ENCODE measurements at places on chromosomes 7 and 10. TPM values are rescaled to one million over a fixed set of nuclear protein-coding genes. Genes with fewer than 3 reads are reported as not detected.

DNA sequence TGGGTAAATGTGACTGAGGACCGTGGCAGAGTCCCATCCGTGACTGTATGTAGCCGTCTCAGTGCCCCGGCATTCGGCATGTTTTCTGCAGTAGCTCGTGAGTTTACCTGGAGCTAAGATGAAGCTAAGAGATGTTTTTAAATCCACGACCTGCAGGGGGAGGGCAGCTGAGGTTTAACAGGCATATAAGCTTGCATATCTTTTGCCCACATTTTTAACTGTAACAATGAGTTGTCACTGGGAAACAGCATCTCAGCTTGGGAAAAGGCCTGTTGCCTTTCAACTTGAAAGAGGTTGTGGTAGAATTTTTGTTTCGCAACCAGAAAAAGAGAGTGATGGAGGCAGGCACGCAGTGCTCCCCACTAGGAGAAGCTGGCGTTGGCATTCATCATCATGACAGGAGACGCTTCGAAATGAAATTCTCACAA lies 77.7 kb downstream of the CELF2 start:
- no peak for DNase-seq

GRCh38 chr7:24406053-24406788 lies 122.2 kb downstream of the NPY start:
- no peak for DNase-seq

GRCh38 chr7:116687801-116688201 lies 15.8 kb downstream of the MET start:
- peak; percentile 40 for DNase-seq

- DNase-seq, result no peak
Observed at GRCh38 chr7:17044396-17044795, 162.6 kb upstream of the AGR3 start.

- DNase-seq, result no peak
Observed at GRCh38 chr7:151251689-151252560, 3.4 kb upstream of the SMARCD3 start.

DNA sequence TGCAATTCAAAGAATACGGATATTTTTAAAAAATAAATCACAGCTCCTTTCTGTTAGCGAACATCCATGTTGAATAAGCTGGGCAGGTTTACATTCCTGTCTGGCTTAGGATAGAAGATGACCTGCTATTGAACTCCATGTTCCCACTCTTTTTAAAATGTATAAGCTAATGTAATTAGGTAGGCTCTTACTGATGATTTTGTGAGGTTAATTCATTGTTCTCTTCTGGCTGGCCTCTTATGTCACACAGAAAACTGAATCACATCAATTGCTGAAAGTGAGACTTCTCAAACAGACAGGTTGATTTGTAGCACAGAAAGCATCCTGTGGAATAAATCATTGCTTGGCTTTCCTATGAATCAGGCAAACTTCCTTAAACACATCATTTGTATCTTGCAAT lies 24.2 kb downstream of the HGF start:
- DNase-seq, result no peak

DNA sequence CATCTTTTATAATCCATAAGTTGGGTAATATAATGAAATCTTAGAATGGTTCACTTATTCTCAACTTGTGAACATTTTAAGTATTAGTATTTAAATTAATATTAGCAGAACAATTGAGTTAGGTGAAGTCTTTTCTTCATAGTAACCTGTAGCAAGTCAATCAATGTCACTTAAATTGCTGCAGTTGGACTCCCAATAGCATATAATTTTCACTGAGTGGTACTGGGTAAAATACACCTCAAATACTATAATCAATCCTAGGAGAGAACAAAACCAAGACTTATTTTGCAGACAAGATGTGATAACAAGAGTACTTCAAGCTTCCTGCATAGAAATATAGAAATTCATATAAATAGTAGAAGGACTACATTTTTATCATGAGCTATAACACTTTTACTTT lies 677.9 kb upstream of the LRRN3 start:
- DNase-seq, result no peak

GRCh38 chr10:27190508-27190907 lies 35.4 kb downstream of the MASTL start:
- no peak for DNase-seq

- no peak for DNase-seq
Observed at GRCh38 chr10:16510843-16511242, 10.8 kb downstream of the C1QL3 start.

DNA sequence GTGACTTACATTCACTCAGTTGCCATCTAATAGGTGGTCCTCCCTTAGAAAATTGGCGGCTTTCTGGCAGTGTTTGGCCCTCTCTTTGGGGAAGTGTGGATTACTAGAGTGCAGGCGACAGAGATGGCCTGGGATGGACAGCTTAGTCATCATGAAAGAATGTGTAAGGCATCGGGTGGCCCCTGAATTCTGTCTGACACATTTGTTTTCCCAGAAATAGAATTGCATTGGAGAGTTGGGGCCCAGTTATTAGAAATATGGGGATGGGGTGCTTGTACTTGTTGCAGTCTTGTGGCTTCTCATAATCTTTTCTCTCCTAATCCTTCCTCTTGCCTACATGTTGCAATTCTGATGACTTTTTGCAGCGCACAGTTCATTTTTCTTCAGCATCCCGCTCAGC lies 13.8 kb downstream of the TCF7L2 start:
- DNase-seq, result no peak

DNA sequence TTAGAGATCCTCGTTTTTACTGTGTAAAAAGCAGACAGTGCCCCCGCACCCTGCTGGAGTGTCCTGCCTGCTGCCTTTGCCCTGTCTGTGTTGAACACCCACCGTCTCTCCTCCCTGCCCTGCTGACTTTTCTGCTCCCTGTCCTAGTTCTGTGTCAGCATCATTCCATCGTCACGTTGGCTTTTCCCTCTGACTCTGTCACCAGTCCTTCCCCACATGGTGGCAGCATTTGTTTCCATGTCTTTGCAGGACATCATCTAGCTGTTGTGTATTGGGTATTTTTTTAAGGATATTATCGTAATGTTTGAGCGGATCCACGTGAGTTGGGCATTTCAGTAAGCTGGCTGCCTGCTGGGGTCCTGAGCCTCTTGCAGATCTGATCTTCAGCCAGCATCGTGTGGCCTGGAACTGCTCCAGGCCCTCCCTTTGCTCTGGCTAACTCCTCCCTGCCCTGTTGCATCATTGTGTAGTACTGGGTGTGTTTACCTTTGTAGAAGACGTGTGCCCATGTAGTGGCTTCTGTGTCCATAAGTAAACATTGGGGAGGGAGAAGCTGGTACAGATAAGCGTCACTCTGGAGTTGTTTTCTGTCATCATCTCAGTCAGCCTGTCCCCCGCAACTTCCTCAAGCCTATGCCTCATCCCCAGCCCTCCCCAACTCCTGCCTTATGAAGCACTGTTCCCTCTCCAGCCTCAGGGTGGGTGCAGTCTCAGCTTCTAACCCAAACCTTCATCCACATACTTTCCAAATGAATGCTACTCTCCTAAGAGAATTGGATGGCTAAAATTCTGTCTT lies 44.3 kb downstream of the TRRAP start:
- no peak for DNase-seq

DNA sequence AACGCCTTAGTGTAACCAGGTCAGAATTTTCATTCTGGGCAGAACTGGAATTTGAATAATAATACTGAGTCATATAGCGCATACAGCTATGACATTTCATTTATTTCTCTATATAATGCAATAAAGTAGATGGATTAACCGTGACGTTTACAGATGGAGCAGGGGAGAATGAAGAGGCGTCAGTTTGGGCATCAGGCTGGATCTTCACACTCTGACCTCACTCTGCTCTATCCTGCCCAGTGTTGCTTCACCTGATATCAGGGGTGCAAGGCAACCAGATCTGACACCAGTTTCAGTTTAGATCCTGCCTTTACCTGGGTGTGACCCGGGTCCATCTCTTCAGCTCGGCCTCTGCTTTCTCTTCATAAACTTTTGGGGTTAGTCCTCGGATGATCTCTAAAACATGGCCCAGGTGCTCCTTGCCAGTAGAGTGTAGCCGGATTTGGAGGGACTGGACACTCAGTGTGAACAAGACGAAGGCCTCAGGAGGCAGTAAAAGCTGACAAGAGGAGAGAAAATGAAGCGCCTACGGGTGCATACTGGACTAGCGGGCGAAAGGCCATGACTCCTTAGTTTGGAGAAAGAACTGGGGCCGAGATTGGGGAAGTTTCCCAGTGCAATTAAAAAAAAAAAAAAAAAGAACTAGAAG lies 1.4 kb upstream of the ZYX start:
- no peak for DNase-seq

DNA sequence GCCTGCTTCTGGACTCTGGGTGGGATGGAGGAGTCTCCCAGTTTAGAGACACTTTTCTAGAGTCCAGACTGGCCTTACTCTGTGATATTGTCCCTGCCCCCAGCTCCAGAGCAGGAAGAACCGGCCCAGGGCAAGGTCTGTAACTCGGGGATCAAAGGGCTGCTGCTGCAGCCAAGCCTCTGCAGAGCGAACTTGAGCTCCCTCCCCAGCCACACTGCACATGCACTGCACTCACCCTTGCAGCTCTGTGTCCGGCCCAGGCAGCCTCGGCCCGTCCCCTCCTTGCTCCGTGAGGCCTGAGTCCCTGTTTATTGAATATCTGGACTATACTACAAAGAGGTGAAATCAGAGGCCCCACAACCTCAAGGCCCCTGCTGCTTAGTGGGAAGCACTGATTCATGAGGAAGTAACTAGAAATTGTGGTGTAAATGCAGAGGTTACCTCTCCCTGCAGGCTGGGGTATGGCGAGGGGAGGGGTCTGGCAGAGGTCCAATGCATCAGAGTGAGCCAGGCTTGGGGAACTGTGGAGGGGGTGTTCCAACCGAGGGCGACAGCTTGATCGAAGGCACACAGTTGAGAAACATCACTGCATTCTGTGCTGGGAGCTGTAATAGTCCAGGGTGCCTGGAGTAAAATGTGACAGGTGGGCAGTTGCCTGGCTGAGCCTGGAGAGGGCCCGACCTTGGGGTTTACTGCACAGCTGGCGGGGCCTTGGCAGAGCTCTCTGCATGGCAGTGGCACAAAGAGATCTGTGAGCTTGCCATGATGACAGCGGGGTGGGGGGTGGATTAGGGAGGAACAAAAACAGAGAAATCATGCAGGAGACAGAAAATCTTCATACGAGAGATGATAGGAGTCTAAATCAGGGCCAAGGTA lies 49.1 kb downstream of the AOC1 start:
- DNase-seq, result peak; percentile 83

DNA sequence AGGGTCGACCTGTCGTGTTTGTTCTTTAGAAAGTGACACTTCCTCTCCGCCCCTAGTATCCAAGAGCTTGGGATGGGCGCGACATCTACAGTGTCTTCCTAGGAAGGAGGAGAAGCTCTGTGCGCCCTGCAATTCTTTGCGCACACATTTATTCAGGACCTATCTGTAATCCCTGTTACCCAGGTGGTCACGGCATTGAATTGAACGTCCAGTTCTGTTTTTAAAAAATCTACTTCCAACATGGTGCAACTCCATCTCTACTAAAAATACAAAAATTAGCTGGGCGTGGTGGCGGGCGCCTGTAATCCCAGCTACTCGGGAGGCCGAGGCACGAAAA lies 606 bp upstream of the LAMB1 start:
- DNase-seq, result no peak

DNA sequence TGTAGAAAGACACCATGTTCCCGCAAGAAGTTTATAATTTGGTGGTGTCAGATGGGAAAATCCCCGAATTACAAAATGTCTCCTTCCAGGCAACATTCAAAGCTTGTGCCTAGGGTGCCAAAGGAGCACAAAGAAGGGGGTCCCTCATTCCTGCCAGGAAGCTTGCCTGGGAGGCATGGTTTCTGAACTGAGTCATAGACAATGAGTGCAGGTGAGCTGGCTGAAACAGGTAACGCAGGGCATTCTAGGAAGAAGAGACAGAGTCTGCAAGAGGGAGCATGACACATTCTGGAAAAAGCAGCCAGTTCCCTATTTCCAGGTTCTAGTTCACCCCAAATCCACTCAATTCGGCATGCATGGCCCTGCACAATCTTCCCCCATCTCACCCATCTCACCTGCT lies 11.9 kb upstream of the CALU start:
- DNase-seq, result no peak

SPDYE9 gene
- polyA plus RNA-seq, result not detected

SHLD2 gene
- polyA plus RNA-seq, result 19.6 TPM

CELF2 gene
- 11.6 TPM for polyA plus RNA-seq

HPSE2 gene
- polyA plus RNA-seq, result 0.81 TPM

SYNPO2L gene
- polyA plus RNA-seq, result 1.6 TPM

PIK3CG gene
- 2.3 TPM for polyA plus RNA-seq

TBRG4 gene
- 55.5 TPM for polyA plus RNA-seq

TNS3 gene
- polyA plus RNA-seq, result 24.9 TPM

KAZALD1 gene
- 27.0 TPM for polyA plus RNA-seq

LFNG gene
- 19.6 TPM for polyA plus RNA-seq

DRGX gene
- not detected for polyA plus RNA-seq

RPP30 gene
- 32.9 TPM for polyA plus RNA-seq

TSPAN12 gene
- 26.8 TPM for polyA plus RNA-seq
